AG04450 (cell line): ENCODE measurements at places on chromosomes 7 and 10. TPM values are rescaled to one million over a fixed set of nuclear protein-coding genes. Genes with fewer than 3 reads are reported as not detected.

GRCh38 chr7:21767300-21767900, 178.3 kb downstream of the CDCA7L start:
- no peak for DNase-seq

DNA sequence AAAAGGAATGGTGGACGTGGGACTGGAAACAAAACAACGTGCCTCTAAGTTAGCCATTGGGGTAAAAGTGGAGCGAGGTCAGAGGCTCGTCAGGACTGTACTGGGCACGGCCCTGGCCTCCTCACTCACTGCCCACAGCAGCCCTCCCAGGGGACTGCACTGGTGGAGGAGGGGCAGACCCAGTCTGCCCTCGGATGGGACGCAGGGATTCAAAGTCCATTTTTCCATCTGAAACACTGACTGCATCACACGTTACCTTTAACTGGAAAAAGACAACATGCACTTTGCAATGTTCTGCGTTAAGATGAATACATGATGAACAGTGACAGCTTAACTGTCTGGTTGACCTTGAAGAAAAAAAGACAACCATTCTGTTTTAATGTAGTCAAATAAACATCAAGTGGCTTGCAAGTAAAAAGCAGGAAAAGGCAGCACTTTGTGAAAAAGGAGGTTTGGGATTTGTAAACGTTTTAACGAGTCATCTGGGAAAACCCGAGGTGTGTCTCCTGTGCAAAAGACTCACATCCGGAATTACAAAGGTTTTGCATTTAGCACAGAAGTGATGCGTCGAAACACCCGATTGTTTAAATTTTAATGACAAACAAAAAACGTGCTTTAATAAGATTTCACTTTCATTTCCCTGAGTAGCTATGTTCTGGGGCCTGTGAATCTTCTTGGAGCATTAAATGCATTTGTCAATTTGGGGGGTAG, 18.8 kb downstream of the KLF6 start:
- DNase-seq: no peak

- no peak for DNase-seq
These were observed 1.2 kb upstream of the GDI2 start for GRCh38 chr10:5814110-5815107.

DNA sequence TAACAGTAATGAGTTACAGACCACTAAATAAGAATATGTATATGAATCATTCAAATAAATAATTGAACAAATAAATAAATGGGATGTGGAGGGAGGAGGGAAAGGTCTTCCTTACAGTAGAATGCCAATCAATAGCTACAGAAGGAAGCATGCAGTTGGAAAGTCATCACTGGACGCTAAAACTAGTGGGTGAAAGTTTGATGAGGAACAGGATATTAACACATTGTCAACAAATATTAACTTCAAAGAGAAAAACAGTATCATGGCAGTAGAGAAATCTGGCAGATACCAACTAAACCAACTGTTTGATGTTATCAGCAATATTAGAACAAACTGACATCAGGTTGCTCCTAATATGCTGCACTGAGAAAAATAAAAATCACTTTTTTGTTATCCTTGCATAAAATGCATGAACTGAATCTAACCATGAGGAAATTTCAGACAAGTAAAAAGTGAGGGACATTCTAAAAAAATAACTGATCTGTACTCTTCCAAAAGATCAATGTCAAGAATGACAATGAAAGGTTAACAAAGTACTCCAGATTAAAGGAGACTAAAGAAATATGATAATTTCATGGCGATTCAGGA, 94.1 kb downstream of the ZFAND4 start:
- no peak for DNase-seq

DNA sequence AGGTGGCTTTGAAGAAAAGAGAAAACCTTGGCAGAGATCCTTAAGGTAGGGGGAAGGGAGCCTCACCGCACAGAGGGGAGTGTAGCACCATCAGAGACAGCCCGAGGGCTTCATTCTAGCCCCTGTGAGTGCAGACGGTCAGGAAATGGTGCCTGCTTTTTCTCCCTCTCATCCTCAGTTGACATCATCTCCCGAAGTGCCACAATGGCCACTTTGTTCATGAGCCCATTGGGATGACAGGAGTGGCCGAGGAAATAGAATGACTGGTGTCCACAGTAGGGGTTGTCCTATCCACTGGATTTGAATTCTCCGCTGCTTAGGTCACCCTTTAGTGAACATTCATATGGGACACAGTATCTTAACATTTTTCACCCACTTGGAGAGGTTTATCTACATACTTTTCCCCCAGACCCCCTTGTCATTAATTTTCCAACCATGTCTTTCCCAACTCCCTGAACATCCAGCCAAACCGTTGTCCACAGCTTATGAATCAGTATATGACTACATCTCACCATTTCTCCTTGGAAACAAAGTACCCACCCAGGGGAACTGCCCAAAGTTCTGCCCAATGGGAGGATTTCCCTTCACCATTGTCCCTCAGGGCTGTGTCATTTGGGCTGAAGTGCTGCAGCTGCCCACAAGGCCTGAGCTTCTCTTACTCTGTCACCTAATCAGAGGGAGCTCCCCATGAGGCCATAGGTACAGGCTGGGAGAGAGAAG, 108.8 kb downstream of the ADCY1 start:
- DNase-seq: no peak

GRCh38 chr7:100686201-100686821, 7.7 kb downstream of the GIGYF1 start:
- no peak for DNase-seq

GRCh38 chr10:65818990-65819389, 1106.8 kb upstream of the LRRTM3 start:
- DNase-seq: no peak

GRCh38 chr7:108372618-108373017, 83.6 kb downstream of the NRCAM start:
- no peak for DNase-seq

DNA sequence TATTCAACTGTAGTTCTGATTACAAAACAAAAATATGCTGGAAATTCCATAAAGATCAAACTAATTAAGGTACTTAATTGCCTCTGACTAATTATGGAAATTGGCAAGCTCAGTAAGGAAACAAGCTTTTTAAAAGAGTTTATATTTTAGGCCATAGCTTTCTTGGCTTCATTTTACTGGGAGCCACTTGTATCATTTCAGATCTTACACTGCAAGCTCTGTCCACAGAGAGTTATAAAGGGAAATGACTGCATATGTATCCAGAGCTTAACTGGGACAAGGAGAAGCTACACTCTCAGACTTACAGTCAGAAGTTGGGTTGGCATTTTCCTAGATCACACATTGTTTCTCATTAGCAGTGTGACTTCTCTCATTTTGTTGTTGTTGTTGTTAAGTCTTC, 92.4 kb downstream of the LRRN3 start:
- no peak for DNase-seq

DNA sequence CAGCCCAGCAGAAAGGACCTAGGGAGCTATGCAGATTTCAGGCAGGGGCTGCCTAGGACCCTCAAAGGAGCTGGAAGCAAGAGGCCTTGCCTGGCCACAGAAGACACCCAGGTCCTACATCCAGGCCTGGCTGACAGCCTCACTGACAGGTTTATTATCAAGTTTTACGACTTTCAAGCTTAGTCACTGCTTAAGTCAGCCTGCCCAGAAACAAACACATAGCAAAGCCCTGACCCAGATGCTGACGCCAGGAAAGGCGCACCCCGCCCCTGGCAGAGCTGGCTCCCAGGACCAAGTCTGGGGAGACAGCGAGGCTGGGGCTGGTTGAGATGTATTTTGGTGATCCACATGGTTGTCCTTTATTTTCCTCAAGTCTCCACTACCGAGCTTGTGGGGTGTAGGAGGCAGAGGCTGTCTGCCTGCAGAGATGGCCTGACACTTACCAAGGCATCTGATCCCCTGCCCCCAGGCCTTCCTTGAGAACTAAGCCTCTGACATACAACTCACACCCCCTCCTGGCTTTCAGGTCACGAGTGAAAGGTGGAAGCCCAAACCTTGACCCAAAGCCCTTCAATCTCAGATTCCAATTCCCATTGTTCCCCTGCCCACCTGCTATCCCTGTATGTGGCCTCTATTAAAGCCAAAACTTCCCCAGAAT, 80.7 kb upstream of the EMX2 start:
- no peak for DNase-seq

DNA sequence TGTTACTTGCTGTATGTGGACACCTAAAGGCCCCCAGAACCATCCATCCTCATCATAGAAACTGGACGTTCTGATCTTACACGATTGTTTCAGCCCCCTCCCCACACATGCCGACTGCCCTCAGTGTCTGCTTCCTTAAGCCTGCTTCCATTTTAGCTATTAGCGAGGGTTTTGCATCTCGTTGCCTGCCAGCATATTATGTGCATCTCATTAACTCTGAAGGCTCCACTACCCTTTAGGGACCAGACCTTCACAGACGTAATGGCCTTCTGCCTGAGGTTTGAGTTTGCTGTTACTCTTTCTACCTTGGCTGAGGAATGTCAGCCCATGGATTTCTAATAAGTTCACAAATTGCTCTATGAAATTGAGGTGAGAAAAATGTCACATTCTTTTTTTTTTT, 53.9 kb upstream of the LRGUK start:
- no peak for DNase-seq

DNA sequence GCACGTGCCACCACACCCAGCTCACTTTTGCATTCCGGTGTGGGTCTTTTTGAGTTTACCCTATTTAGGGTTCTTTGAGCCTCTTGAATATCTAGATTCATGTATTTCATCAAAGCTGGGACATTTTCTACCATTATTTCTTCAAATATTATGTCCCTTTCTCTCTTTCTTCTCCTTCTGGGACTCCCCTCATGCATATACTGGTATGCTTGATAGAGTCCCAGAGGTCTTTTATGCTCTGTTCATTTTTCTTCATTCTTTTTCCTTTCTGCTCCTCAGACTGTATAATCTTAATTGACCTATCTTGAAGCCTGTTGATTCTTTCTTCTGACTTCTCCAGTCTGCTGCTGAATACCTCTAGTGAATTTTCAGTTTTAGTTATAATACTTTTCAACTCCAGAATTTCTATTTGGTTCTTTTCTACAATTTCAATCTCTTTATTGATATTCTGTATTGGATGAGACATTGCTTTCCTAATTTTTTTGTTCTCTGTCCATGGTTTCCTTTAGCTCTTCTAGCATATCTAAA, 9.1 kb upstream of the WAC start:
- DNase-seq: no peak

- no peak for DNase-seq
These were observed 17.8 kb downstream of the SCD start for GRCh38 chr10:100364735-100365391.

GRCh38 chr7:106775552-106775936, 89.5 kb upstream of the PIK3CG start:
- no peak for DNase-seq

DNA sequence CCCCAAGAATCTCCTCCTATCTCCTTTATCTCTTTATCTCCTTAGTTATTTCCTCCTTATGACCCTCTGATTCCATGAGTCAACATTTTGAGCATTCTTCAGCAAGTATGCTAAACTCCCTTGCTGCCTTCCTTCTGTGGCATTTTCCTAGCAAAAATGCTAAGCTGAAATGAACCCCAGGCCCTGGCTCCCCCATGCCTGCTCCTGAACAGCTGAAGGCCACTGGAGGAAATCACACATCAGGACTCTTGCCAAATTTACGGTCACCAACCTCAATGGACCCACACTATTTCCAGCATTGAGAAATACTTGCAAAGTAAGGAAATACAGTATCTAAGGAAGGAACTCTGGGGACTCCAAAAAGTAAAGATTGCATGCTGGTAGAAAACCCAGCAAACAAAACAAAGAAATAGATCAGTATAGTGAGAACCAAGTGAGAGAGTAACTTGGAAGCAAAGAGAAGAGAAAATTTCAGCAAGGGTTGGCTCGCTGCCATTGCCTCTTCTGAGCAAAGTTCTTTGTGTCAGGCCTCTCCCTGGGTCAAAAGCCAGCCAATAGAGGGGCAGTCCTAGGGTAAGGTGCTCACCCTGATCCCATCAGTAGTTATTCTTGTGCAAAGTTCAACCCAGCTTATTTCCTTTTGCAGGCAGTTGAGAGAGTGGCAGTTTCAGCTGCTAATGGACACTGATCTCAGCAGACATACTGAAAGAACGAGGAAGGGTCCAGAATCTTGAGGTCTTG, 5.1 kb upstream of the PLEKHS1 start:
- DNase-seq: no peak

DNA sequence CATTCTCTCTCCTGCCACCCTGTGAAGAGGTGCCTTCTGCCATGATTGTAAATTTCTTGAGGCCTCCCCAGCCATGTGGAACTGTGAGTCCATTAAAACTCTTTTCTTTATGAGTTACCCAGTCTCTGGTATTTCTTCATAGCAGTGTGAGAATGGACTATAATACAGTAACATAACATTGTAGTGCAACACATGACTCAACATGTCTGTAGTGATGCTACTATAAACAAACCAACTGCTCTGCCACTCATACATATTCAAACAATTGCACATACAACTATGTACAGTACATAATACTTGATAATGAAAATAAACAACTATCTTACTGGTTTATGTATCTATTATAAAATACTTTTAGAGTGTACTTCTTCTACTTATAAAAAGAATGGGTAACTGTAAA, 7.1 kb downstream of the ATOH7 start:
- DNase-seq: no peak

DNA sequence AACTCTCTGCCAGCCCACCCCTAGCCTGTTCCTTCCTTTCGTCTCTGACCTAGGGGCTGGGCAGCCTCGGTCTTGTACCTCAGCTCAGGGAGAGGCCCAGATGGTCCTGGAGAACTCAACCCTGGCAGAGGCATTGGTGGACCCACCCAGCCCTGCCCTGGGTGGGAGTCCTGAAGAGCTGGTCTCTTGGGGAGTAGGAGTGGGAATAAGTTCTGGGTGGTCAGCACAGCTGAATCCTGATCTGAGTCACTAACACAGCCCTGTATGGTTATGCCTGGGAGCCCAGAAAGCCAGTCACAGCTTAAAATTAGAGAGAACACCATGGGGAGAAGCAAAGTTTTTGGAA, 84.0 kb downstream of the SORBS1 start:
- DNase-seq: no peak

DNA sequence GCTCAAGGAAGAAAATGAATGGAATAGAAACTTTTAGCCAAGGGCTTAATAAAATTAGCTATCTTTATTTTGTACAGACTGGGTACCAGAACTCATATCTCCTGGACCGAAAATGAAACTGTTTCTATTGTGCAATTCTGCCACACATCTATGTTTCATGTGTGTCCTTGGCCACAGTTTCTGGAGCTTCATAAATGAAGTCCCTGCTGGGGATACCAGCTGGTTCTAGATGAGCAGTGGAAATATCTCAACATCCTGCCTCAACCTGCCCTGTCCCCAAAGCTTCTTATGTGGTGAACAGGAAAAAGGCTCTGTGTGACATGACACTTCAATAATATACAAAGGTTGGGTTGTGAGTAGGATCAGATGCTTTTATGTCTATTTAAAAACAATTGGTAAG, 310.1 kb upstream of the SORCS1 start:
- DNase-seq: no peak

- peak; percentile 51 for DNase-seq
These were observed 123.6 kb downstream of the RNF32 start for GRCh38 chr7:156764016-156764669.

Gene MEOX2
- polyA plus RNA-seq: not detected in 2 replicates

Gene IGFBP1
- 0.07 TPM in 1 of 2 replicates, not detected in the other for polyA plus RNA-seq

Gene ASZ1
- 0.05 TPM in 1 of 2 replicates, not detected in the other for polyA plus RNA-seq

Gene MCMBP
- 51.6 and 61.4 TPM in 2 replicates for polyA plus RNA-seq

Gene NRP1
- 181 and 218 TPM in 2 replicates for polyA plus RNA-seq

Gene ZNF394
- polyA plus RNA-seq: 9.4 TPM in 2 replicates

Gene KIF5B
- 61.0 and 84.0 TPM in 2 replicates for polyA plus RNA-seq
